ENCODE measurements at places on chromosomes 2 and 18.

DNA sequence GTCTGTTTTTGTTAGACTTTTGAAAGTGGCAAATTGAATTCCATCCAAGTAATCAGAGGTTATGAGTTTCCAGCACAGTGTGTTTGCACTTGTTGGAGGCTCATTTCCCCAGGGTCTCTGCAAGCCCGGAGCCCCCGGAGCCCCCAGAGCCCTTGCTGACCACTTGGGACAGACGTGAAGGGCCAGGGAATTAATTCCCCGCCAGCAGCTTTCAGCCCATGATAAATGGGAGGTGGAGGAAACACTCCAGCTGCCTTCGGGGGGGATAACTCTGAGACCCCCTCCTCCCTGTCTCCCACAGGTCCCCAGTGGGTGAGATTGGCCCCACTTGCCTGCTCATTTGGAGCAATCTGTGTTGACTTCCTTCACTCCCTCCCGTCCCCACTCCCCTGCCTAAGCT lies 79.2 kb downstream of the KLHL29 start:
- DNase-seq: no peak

DNA sequence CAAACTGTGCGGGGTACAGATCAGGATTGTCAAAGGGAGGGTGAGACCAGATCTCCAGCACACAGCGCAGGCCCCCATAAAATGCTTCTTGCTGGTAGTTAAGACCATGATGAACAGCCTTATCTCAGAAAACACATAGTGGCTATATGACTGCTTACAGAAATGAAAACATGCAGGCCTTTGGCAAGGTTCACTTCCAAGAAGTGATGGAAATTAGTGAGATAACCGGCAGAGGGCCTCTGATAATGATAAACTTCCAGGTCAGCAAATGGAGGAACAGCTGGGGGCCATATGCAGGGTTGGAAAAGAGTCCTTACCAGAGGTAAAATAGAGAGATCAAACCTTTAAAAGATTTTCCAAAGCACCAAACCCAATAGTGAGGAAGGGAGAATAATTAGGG lies 46.6 kb downstream of the CFAP221 start:
- DNase-seq: no peak

GRCh38 chr2:196546151-196546919 lies 93.2 kb upstream of the CCDC150 start:
- DNase-seq: no peak

DNA sequence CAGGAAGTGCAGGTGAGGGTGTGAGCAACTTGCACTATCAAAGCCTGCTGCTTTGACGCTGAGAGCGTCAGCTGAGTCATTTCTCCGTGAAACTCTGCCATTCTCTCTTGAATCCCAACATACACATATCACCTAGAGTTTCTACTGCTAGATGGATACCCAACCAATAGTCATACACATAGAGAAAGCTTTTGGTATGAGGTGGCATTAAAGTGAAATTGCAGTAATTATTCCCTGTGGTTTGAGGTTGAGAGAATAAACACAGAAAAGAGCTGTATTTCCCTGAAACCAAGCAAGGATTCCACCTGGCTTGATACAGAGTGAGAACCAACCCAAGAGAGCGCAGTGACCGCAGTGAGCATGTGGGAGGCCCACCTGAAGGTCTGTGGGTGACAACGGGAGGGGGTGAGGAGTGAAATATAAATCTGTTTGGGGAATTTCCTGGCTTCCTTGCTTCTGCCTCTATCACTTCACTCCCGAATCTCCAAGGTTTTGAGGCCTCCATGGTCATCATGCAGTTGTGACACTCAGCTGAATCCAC lies 28.8 kb upstream of the TMEM18 start:
- DNase-seq: no peak

GRCh38 chr2:8876628-8877027 lies 39.2 kb upstream of the KIDINS220 start:
- no peak for DNase-seq

DNA sequence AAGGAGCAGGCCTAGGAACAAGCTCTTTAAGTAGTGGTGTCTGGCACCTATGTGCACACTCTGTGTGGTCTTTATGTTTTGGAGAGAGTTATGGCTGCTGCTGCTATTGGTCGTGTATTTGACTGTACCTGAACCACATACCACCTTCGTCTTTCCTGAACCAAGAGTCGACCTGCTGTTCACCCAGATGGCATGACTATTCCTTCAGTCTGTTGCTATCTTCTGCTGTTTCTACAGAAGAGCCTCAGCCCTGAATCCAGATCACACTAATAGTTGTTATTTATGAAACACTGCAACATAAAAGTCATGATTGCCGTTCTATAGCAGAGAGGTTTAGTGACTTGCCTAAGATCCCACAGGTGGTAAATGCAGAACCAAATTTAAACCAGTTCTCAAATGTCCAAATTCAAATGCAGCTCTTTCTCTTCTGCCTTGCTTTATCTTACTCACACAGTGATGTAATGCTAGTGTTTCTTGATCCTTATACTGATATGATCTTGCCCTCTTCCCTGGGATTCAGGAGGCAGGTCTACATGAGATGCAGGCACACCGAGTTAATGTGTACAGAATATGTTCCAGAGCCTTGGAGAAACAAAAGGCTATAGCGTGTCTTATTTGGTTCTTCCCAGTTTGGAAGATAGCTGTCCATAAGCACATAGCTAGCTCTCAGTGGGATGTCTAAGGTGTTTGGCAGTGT lies 122.1 kb upstream of the FOSL2 start:
- DNase-seq: no peak

All from mucosa of descending colon (tissue), 3 donors.